ENCODE measurements at places on chromosomes 7 and 10. TPM values are rescaled to one million over a fixed set of nuclear protein-coding genes. Genes with fewer than 3 reads are reported as not detected.

DNA sequence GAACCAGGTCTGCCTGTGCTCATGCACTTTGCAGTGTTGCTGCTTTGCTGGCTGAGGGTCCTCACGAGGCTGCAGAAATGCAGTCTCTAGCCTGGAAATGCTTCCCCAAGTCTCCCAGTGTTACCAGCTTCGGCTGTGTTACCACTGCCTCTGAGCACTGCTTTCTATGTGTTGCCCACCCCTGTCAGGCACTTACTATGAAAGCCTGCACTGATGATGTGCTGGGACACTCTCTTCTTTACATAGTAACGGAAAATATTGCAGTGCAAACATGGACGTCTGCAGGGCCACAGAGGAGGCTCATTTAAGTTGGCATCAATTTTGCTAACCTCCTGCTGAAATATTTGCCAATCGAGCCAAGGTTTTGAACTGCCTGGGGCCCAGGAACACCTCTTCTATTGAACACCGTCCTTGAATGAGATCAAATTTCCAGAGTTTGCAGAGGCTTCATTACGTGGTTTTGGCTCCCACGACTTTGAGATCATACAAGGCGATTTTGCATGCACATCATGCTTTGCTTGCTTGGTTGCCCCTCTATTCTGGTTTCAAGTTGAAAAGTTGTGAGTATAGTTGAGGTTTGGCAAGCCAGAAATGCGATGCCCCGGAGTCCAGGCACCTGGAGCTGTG is 404.7 kb upstream of the PODXL start:
- no peak for DNase-seq

DNA sequence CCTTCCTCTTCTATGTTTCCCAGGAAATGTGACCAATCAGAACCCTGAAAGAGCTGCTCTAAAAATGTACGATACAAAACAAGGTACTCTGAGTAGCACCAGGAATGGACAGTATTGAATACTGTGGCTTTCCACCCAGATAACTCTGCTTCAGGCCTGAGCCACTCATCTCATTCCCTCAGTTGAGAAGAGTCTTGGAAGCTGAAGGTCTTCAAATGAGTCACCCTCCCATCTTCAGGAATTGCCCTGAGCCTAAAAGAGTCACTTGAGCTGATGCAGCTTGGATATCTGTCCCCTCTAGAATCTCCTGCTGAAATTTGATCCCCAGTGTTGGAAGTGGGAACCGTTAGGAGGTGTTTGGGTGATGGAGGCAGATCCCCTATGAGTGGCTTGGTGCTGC is 210.4 kb downstream of the DGKI start:
- DNase-seq, result no peak

DNA sequence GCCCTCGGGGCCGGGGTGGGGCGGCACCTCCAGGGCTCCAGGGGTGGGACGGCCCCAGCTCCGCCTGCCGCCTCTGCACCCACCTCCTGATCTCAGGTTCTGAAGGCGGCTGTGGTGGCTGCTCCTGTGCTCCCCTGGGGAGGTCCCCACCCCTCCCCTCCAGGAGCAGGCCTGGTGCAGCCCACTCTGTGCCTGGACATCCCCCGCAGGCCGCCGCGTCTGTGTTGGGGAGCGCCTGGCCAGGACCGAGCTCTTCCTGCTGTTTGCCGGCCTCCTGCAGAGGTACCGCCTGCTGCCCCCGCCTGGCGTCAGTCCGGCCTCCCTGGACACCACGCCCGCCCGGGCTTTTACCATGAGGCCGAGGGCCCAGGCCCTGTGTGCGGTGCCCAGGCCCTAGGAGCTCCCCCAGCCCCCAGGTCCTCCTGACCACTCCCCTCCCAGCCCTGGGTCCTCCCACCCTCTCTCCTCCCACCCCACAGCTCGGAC is 5.5 kb downstream of the CYP2W1 start:
- DNase-seq, result no peak

GRCh38 chr10:77463967-77464745 is 173.5 kb downstream of the KCNMA1 start:
- no peak for DNase-seq

DNA sequence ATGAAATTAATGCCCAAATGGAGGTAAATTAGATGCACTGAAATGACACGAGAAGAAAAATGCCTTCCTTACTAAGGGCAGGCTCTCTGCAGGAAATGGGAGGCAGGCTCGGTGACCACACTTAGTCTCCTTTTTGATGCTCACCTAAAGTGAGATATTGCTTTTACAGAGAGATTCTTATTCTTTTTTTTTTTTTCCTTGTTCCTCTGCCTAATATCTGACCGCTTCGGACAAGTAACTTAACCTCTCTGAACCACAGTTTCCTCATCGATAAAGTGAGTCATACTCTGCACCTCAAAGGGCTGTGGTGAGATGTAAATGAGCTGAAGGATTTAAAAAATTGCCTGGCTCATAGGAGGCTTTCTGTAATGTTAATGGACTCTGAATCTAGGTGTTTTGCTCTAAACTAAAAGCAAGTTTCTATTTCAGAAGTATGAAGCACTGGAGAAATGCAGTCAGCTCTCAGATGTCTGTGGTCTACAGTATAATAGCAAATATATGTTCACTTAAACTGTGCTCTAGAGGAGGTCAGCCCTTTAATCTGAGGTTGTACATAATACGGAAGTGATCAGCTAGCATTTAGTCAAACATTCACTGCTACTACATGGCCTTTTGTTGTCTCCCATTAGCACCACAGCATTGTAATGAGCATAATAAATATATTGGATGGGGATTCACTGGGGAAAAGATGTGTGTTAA is 23.2 kb downstream of the NKX2-3 start:
- no peak for DNase-seq

DNA sequence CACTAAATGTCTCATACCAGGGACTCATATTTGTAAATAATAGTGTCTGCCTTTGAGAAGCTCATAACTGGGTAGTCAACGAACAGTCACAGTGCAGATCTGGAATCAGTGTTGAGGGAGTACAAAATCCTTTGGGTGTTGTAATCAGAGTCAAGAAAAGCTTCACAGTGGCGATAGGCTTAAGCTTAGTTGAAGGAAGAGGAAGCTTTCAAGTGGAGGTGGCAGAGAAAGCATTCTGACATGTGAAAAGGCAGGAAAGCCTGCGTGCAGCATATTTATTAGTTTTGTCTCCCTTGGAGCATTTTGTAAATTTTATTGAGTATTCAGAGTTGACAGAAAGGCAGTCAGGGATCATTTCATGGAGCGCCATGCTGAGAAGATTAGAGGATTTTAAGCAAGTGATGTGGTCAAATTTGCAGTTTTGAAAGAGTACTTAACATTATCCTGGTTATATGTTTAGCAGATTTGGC is 104.9 kb downstream of the ADK start:
- no peak for DNase-seq

DNA sequence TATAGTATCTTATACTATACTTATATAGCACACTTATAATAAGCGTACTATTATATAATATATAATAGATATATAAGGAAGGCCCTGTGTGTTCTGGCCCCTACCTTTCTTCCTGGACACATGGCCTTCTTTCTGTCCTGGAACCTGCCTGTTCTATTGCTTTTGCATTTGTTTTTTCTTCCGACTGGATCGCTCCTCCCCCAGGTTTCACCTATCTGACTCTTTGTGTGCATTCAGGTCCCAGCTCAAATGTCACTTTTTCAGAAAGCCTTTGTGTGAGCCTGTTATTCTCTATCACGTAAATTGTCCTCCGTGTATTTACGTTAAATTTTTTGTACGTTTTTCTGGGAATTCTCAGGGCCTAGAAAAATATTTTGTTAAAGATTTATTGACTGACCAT is 2.9 kb upstream of the TRIM8 start:
- no peak for DNase-seq

GRCh38 chr10:125692196-125692595 is 9.2 kb upstream of the TEX36 start:
- no peak for DNase-seq

DNA sequence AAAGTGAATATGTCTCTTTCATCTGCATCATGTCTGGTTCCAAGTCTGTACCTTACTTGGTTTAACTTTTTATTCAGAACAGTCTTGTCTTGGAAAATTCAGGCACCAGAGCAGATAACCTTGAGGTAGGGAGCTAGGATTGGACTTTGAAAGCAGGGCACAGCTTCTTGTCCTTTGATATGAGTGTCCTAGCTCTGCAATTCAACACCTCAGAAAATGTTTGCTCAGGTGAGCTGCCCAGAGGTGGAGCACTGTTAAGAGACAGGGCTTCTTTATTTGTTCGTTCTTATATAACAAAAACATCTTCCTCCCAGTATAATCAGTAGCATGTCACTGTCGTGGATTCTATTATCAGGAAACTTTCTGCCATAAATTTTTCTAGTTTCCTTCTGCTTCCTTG is 118.3 kb downstream of the LRRC4 start:
- no peak for DNase-seq

The UCN3 gene
- total RNA-seq, result not detected

The RARRES2 gene
- total RNA-seq, result not detected

The IFIT1B gene
- 0.12 TPM for total RNA-seq

The UCMA gene
- not detected for total RNA-seq

The PCDH15 gene
- total RNA-seq, result not detected
